ENCODE measurements at places on chromosomes 11 and 22. TPM values are rescaled to one million over a fixed set of nuclear protein-coding genes. Genes with fewer than 3 reads are reported as not detected.

The ZBED4 gene
- 17.1 TPM for total RNA-seq

- DNase-seq: no peak
Observed at GRCh38 chr11:128553662-128554362, 33.5 kb downstream of the ETS1 start.

The ACER3 gene
- total RNA-seq: 5.2 TPM

DNA sequence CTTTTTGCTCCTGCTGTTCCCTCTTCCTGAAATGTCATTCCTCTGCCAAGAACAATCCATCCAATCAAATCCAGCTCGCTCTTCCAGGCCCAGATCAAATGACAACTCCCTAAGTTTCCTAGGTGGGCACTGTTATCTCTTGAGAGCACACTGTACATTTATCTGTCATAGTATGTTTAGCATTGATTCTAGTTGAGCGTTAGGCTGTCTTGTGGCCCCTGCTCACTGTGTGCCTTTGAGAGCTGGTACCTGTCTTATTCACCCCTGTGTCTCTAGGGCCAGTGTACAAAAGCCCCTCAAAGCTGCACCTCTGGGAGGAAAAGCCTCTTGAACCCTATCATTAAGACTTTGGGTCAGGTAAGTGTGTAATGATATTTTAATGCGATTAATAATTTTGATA, 7.1 kb upstream of the LMO2 start:
- no peak for DNase-seq

The YAP1 gene
- 38.9 TPM for total RNA-seq

The ISX gene
- 4.0 TPM for total RNA-seq

DNA sequence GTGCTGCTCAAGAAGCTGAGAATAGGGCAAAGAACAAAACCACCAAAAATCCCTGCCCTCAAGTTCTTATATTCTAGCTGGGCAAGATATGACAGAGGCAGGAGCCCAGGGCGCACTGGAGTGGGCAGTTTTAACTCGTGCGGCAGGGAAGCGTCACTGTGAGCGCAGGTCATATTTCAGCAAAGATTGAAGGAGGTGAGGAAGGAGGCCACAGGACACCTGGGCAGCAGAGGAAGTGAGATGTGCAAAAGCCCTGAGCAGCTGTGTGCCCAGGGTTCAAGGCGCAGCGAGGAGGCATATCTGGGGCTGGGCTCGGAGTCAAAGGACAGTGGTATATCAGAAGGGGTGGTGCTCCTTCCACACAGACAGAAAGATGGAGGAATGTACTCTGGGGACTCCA, 13.5 kb downstream of the KCNC1 start:
- no peak for DNase-seq

The OR5A1 gene
- total RNA-seq: not detected

DNA sequence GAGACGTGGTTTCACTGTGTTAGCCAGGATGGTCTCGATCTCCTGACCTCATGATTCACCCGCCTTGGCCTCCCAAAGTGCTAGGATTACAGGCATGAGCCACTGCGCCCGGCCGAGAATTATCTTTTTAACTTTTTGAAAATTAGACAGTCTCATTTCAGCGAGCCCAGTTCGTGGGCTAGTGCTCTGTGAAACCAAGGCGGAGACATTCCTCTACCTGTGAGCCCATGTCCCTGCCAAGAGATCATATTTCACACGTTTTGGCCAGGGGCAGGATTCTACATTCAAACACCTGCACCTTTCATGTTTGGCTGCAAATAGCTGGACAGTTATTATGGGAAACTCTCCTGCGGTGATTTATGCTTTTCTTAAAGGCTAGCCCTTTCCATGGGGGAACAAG, 60.3 kb downstream of the IRAG1 start:
- DNase-seq: peak; percentile 31

GRCh38 chr22:31583861-31584485, 78.0 kb downstream of the PISD start:
- DNase-seq: no peak

DNA sequence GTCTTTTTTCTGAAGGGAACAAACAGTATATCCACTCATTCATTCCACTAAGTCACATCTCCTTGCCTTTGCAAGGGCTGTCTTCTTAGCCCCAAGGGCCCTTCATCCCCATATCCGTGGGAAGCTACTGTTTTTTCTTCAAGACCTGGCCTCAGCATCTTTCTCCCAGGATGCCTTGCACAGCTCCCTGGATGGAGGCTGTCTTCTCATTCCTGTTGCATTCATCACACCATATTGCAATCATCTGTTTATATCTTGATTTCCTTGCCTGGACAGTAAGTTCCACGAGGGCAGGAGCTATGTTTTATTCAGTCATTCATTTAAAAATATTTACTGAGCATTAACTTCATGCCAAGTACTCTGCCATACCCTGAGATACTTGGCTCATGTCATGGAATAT, 29.3 kb upstream of the NECTIN1 start:
- no peak for DNase-seq

The DUSP8 gene
- total RNA-seq: 7.0 TPM

The PIK3IP1 gene
- total RNA-seq: 18.9 TPM

DNA sequence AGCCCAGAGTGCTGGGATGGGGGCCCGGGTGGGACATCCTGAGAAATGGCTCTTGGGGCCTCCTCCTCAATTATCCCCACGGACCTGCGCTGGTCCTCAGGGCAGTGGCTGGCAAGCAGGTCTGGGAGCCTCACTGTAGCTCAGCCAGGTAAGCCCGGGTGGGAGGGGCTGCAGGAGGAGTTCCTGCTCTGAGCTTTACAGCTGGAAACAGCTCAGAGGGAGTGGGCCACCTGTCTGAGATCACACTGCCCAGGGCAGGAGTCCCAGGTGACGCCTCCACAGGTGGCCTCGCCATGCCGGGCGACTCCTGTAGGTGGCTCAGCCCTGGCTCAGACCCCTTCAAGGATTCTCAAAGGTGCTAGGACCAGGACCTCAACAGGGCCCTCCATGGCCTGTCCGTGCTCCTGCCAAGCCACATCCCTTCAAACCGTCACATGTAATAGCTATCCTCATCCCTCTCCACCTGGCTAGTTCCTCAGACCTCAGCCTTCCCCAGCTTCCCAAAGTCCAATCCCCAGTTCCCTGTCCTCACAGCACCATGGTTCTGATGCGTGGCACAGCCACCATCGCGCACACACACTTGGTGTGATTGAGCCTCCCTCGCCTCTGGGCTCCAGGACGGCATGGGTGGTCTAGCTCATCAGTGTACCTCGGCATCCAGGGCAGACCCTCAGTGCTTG, 3.6 kb upstream of the TSSK2 start:
- peak; percentile 93 for DNase-seq

DNA sequence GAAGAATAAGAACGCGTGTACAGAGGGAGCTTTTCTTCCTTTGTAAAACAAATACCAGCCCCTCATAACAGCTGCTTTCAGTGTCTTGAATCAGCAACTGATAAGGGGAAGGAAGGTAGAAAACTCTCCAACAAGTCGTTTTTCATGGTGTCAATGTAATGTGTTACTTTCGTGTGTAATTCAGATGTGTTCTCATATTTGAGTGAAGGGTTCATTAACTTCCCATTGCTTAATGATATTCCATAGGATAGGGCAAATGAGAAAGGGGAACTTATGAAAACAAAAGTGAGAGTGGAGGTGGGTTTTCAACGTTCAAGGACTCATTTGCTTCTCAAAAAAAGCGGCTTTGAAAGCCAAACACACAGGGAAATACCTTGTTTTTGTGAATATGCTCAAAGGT, 452.1 kb downstream of the NTM start:
- no peak for DNase-seq

GRCh38 chr11:114166897-114167323, 107.4 kb downstream of the ZBTB16 start:
- peak; percentile 70 for DNase-seq

DNA sequence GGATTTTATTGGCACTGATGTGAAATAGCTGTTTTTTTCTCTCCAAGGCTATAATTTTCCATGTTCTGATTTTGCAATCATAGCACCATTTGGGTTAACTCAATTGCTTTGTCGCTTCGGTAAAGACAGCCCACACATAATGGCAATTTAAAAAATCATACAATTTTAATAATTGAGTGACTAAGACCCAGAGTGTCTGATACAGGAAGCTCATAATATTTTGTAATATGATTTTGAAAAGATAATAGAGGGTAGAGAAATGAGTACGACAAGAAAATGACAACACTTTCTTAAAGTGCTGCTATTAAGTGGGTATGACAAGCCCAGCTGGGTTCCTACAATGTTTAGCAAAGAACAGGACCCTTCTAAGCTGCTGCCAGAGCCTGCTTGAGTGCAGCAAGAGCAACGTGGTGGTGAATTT, 439.1 kb downstream of the METTL15 start:
- no peak for DNase-seq

- no peak for DNase-seq
Observed at GRCh38 chr11:120335556-120335907, 681 bp upstream of the ARHGEF12 start.

The ELFN2 gene
- not detected for total RNA-seq

The FXYD2 gene
- total RNA-seq: 396 TPM

The F2 gene
- not detected for total RNA-seq

- DNase-seq: no peak
Observed at GRCh38 chr11:90434858-90435257, 212.0 kb upstream of the CHORDC1 start.

DNA sequence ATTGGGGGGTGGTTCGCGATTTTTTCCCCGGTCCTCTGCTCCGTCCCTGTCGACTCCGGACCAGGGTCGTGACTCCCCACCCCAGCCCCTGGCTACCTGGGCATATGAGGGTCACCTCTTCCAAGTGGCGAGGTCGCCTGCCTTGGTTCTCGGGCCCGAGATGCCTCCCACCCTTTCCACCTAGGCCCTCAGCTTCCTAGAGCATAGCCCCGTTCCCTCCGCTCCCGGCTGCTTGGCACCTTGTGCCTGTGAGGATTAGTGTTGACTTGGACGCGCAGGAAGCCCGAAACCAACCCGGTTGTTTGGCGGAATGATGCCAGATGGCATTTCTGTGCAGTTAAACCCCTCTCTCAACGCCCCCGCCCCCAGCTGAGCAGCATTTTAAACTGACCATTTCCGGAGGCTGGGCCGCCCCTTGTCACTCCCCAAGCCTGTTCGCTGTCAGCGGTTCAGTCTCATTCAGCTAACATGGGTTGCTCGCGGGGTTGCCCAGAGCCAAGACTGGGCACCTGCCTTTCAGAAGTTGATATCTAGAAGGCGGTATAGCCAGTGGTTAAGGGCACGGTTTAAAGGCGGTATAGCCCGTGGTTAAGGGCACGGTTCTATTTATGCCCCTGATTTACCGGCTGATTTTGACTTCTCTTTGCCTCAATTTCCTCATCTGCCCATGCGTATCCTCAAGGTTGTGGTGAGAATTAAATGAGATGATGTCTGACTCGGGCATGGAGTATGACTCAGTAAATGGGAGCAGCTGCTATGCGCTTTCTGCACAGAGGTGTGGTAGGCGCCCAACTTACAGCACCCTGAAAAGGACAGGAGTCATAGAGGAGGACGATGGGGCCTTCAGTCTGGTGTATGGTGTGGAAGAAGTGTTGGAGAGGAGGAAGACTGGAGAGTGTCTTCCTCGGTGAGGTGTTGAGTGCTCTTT, 639 bp downstream of the INCENP start:
- peak; percentile 46 for DNase-seq

The CCDC89 gene
- total RNA-seq: not detected

The UBQLNL gene
- 4.3 TPM for total RNA-seq

The NRXN2 gene
- total RNA-seq: 4.9 TPM

- DNase-seq: no peak
Observed at GRCh38 chr22:42926768-42927167, 69.7 kb upstream of the ARFGAP3 start.

Measured in body of pancreas (tissue), 4 donors.